ENCODE measurements at places on chromosomes 16 and 17. TPM values are rescaled to one million over a fixed set of nuclear protein-coding genes. Genes with fewer than 3 reads are reported as not detected.

CACNA1H gene
- total RNA-seq = 0.26 TPM

KRT17 gene
- 0.26 TPM for total RNA-seq

IL34 gene
- total RNA-seq = 5.1 TPM

BRICD5 gene
- 1.3 TPM for total RNA-seq

DPEP2 gene
- not detected for total RNA-seq

ZFP3 gene
- total RNA-seq = 3.1 TPM

ARHGDIA gene
- total RNA-seq = 61.6 TPM

CLEC18B gene
- 0.77 TPM for total RNA-seq

UTS2R gene
- not detected for total RNA-seq

C17orf50 gene
- total RNA-seq = not detected

LSM12 gene
- 21.8 TPM for total RNA-seq

PIMREG gene
- 10.6 TPM for total RNA-seq

TEX19 gene
- total RNA-seq = not detected

MGAT5B gene
- total RNA-seq = 0.17 TPM

ABCA10 gene
- total RNA-seq = 2.8 TPM

NDRG4 gene
- total RNA-seq = 1.8 TPM

EPOP gene
- total RNA-seq = 0.33 TPM

TNFRSF17 gene
- not detected for total RNA-seq

B3GNT9 gene
- total RNA-seq = 34.7 TPM

ANKS4B gene
- total RNA-seq = not detected

SETD6 gene
- 8.2 TPM for total RNA-seq

CD300E gene
- total RNA-seq = not detected

JMJD6 gene
- 16.2 TPM for total RNA-seq

DHRS7C gene
- total RNA-seq = not detected

RHOT2 gene
- total RNA-seq = 27.7 TPM

ITGAL gene
- total RNA-seq = not detected

LAT gene
- 0.26 TPM for total RNA-seq

DNAJA3 gene
- total RNA-seq = 59.8 TPM

C16orf74 gene
- 5.4 TPM for total RNA-seq

CRISPLD2 gene
- total RNA-seq = 37.0 TPM

ARL17B gene
- total RNA-seq = 6.1 TPM

PERCC1 gene
- total RNA-seq = not detected

ZNF423 gene
- total RNA-seq = 0.17 TPM

TMEM238L gene
- not detected for total RNA-seq

NOG gene
- total RNA-seq = 0.99 TPM

HEATR3 gene
- total RNA-seq = 23.9 TPM

SLC38A8 gene
- total RNA-seq = not detected
